Occipital lobe (tissue), 3 donors: ENCODE measurements at places on chromosomes 7 and 10. TPM values are rescaled to one million over a fixed set of nuclear protein-coding genes. Genes with fewer than 3 reads are reported as not detected.

- peak; percentile 42 for DNase-seq
Measured at GRCh38 chr10:121596689-121597503, 1.3 kb downstream of the FGFR2 start.

GRCh38 chr7:157408258-157409101 is 71.7 kb downstream of the DNAJB6 start:
- DNase-seq: no peak

DNA sequence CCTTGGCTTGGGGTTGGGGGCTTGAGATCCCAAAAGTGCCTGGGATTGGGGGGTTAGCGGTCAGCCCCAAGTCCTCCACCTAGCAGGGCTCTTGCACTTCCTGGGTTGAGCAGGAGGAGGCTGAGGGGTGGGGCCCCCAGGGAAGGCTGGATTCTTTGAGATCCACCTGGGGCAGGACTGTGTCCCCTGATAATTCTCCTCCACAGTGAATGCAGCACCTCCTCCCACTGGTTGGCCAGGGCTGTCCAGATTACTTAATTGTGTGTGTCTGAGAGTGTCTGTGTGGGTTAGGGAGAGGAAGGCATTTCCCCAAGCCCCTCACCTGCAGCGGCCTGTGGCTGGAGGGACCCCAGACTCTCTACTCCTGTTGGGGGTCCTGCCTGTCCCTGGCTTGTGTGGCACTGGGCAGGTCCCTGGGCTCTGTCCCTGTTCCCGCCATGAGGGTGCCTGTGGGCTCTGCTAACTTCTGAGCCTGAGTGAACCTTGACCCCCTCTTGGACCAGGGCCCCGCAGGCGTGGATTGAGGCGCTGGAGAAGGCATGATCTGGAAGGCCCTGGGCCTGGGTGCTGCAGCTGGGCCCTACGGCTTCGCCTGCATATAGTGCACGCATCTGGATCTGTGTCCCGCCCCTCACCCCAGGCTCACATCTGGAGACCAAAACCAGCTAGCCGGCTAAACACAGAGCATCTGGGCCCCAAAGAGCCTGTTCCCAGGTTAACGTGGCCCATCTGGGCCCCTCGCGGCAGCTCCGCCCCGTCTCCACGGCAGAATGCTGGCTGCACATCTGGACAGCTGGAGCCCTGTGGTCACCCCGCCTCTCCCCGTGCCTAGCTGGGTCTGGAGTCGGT is 10.4 kb downstream of the TMEM270 start:
- DNase-seq: no peak

DNA sequence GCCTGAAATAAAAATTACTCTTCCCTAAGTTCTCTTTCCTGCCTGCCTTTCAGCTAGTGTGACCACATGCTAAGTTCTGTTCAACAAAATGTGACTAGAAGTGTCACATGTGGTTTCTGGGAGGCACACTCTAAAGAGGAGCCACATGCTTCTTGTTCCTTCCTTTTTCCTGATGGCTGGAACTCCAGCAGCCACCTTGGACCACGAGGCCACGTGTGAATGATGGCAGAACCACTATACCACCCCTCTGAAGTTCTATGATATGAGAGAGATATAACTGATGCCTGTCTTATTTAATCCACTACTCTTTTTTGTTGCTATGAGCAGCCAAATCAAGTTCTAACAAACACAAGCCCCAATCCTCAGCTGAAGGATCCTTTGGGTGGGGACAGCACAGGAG is 8.1 kb downstream of the PODXL start:
- no peak for DNase-seq

DNA sequence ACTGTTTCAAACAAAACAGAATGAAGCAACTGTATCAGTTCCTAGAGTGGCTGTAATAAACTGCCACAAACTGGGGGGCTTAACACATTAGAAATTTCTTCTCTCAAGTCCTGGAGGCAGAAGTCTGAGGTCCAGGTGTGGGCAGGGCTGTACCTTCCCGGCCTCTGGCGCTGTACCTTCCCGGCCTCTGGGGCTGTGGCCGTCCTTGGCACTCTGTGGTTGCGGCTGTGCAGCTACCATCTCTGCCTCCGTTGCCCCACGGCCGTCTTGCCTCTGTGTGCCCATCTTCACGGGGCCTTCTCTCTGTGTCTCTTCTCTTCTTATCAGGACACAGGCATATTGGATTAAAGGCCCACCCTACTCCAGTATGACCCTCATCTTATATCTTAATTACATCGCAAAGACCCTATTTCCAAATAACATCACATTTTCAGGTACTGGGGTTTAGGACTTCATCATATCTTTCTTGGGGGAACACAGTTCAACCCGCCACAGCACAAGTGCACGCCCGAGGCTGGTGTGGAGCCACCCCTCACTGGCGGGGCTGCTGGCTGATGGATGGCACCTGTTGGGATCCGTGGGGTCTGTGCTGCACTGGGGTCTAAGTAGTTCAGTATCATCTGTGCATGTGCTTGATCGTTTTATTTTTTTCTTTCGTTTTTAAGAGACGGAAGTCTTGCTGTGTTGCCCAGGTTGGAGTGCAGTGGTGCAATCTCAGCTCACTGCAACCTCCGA is 123.2 kb downstream of the ACTR3B start:
- DNase-seq: no peak

DNA sequence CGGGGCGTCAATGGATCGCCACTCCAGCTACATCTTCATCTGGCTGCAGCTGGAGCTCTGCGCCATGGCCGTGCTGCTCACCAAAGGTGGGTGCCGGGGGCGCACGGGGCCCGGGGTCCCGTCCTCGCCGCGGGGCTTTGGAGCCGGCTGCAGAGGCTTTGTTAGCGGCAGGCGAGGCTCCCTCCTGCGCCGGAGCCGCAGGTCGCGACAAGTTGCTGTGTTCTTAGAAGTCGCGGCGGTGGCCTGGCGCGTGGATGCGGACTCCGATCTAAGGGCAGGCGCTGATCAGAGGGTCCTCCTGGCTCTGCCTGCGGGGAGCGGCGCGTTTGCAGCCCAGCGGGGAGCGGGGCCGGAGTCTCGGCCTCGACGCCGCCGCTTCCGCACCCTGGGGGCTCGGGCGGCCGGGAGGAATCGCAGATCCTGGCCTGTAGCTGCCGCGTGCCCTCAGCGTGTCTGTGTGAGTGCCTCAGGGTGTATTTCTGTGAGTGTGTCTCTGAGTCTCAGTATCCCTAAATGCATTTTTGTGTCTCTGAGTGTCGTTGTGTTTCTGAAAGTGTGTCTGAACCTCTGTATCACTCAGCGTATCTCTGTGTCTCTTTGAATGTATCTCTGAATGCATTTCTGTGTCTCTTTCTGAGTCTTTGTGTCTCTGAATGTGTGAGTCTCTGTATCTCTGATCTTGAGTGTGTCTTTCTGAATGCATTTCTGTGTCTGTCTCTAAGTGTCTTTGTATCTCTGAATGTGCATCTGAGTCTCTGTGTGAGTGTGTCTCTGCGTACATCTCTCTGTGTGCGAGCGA is 766 bp downstream of the BAMBI start:
- DNase-seq: no peak

DNA sequence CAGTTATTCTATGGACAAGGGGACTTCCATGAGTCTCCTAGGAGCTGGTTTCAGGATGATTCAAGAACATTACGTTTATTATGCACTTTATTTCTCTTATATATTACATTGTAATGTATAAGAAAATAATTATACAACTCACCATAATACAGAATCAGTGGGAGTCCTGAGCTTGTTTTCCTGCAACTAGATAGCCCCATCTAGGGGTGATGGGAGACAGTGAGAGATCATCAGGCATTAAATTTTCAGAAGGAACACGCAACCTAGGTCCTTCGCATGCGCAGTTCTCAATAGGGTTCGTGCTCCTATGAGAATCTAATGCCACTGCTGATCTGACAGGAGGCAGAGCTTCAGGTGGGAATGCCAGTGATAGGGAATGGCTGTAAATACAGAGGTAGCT is 137.9 kb downstream of the ANKRD30A start:
- DNase-seq: no peak

DNA sequence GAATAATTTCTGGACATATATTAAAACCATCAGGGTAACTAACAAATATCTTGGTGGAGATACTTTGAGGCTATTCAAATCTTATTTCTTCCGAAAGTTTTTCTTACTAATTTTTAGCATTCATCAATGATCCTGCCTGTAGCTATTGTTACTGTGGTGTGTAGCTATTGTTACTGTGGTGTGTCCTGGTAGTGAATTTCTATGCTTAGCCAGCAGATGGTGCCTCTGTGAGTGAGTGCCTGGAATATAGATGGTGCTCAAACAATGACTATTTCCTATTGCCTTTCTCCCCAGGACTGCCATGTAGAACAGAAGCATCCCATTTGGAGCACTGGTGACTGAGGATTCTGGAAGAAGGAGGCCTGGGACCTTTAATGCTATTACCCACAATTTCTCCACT is 245.7 kb downstream of the CCSER2 start:
- DNase-seq: no peak

DNA sequence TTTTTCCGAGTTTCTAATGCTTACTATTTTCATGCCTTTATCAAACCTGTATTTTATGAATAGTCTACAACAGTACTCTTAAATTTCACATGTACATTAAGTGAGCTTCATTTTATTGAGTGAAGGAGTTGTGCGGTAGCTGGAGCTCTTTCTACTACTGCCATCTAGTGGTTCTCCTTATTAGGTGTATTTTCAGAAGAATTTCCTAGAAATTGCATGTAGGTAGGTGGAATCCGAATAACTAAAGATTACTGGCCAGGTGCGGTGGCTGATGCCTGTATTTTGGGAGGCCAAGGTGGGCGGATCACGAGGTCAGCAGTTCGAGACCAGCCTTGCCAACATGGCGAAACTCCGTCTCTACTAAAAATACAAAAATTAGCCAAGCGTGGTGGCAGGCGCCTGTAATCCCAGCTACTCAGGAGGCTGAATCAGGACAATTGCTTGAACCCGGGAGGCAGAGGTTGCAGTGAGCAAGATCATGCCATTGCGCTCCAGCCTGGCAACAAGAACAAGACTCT is 38.3 kb downstream of the LRRC72 start:
- no peak for DNase-seq

GRCh38 chr7:1027242-1028043 is 16.9 kb upstream of the GPR146 start:
- DNase-seq: peak; percentile 26

DNA sequence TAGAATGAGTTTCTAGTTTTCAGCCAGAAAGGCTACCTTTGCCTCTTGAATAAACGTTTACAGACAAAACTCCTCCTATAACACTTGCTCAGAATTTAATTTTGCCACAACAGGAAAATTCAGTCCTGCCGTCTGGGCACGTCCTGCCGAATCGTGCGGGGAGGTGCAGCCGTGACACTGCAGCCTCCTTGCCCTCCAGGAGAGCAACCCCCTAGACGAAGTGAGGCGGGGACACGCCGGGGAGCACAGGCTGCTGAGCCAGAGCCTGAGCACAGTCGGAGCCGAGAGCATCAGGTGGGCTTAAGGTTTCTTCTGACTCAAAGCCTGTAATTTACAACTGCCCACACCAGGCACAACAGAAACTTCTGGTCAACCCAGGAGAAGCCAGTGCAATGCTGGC is 102.3 kb downstream of the DYNC2I1 start:
- no peak for DNase-seq

DNA sequence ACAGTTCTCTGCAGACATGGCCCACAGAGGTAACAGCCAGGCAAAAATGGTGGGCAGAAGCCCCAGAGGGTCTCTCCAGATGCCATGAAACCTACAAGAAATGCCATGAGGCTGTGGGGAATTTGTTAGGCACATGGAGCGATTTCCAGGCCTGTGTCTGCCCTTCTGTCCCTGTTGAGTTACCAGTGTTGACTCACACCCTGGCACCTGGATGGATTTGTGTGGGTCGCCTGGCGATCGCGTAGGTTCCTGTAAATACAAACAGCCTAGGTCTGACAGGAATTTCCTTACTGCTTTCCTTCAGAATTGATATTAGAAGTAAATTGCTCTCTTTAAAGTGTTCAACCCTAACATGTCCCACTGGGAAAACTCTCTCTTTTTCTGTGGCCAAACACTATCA is 164.9 kb upstream of the EEPD1 start:
- no peak for DNase-seq

DNA sequence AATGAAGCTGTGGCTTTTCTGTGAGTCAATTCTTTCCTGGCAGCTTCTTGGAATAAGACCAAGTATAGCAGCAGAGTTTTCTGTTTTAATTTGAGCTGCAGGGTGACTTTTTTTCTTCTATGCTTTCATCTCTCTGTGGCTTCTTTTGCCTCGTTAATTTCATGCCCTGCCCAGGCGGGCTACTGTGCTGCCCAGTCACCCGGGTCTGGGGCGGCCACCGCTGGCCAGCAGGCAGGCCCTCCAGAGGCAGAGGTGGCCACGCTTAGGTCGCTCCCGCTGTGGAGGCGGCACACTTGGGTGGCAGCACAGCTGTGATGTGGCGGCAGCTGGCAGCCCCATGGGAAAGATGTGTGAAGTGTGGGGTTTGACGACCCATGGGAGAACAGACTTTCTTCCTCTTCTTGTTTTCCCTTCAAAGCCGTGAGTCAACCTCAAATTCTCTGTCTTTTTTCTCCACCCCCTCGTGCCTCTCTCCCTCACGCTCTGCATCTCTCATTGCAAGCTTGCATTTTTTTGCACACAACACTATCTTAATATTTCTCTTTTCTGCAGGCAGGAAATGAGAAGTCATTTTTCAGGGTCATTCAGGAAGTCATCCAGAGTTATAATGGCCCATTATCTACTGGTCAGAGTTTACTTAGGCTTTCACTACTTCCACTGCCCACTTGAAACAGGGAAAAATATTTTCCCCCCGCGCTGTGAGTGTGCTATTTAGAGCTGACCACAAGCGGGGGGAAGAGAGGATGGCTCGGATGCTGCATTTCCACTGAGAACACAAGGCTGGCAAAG is 67.8 kb downstream of the EGFR start:
- DNase-seq: no peak

GRCh38 chr7:56250135-56250534 is 133.9 kb upstream of the NUPR2 start:
- no peak for DNase-seq

DNA sequence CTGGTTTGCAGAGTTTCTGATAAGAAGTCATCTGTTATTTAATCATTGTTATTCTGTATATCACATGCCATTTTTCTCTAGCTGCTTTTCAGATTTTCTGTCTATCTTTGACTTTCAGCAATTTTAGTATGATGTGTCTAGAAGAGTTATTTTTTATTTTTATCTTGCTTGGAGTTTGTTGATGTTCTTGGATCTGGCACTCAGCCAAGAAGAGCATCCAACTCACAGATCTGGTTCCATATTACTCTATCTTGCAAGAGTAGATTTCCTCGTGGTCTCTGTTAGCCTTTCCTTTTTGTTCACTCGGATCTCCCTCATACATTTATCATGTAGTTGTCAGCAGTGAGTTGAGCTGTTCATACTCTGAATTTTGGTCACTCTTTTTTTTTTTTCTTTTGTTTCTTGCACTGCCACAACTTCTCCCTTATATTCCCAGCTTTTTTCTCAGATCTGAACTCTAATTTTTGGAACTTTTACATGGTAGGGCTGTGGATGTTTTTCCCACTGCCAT is 54.8 kb upstream of the CALCR start:
- DNase-seq: no peak

GRCh38 chr7:158473221-158473620 is 114.4 kb downstream of the PTPRN2 start:
- no peak for DNase-seq

LIPF gene
- total RNA-seq: not detected

UPK3B gene
- not detected for total RNA-seq

AQP1 gene
- total RNA-seq: 0.31 TPM

ADAP1 gene
- total RNA-seq: 32.0 TPM

SMIM30 gene
- 25.4 TPM for total RNA-seq

ENTPD1 gene
- total RNA-seq: 9.4 TPM

HSPA12A gene
- 17.3 TPM for total RNA-seq

FFAR4 gene
- not detected for total RNA-seq

ANXA8L1 gene
- not detected for total RNA-seq

CRTAC1 gene
- 11.2 TPM for total RNA-seq

PTN gene
- total RNA-seq: 182 TPM

SERPINE1 gene
- 0.78 TPM for total RNA-seq

TMEM248 gene
- total RNA-seq: 54.4 TPM

TRIM4 gene
- 9.0 TPM for total RNA-seq

GLI3 gene
- 4.1 TPM for total RNA-seq

BHLHA15 gene
- total RNA-seq: 10.0 TPM
